ENCODE measurements at places on chromosomes 5 and 9.

GRCh38 chr5:113133211-113133975, 156.8 kb downstream of the DCP2 start:
- DNase-seq, result peak; percentile 87

DNA sequence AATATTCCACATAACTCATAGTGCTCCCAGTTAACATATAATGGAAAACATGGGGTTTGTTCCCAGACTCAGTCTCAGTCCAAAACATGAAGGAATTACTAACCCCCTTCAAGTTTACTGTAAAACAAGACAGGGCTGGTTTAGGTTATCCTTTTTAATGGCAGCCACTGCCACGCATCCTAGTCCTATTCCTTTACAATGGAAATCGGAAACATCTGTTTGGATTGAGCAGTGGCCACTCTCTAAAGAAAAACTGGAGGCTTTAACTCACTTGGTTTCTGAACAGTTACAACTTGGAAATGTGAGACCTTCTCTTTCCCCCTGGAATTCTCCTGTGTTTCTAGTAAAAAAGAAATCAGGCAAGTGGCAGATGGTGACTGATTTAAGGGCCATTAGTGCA, 609.9 kb upstream of the ACO1 start:
- DNase-seq, result peak; percentile 77

GRCh38 chr9:90808890-90809685, 7.5 kb downstream of the SYK start:
- DNase-seq, result peak; percentile 54

GRCh38 chr9:120713257-120714087, 798 bp downstream of the MEGF9 start:
- peak; percentile 25 for DNase-seq

GRCh38 chr9:22214021-22214420, 204.9 kb upstream of the CDKN2B start:
- DNase-seq, result no peak

DNA sequence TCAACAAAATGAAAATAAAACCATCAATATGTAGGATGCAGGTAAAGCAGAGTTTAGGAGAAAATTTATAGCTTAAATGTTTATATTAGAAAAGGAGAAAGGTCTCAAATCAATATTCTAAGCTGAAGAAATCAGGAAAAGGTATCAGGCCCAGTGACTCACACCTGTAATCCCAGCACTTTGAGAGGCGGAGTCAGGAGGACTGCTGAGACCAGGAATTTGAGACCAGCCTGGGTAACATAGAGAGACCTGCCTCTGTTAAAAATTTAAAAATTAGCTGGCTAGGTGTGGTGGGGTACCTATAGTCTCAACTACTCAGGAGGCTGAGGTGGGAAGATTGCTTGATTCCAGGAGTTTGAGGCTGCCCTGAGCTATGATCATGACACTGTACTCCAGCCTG, 32.2 kb downstream of the CCDC69 start:
- no peak for DNase-seq

DNA sequence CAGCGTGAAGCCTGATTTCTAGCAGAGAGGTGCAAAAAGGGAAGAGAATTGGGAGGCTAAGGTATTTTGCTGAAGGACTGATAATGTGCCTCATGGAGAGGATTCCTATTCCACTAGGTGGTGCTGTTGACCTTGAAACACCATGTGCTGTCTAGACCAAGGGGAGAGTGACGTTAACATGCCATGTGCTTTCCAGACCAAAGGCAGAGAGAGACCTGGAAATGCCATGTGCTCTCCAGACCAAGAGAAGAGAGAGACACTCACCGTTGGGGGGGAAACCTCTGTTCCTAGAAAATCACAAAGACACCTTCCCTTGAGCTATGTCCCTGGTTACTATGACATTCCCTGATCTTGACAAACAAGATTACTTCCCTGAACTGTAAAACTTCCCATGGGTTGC, 286.0 kb upstream of the TUSC1 start:
- peak; percentile 32 for DNase-seq

- DNase-seq, result no peak
Measured at GRCh38 chr9:27558307-27558706, 15.0 kb downstream of the C9orf72 start.

GRCh38 chr9:138112791-138113600, 235.4 kb downstream of the CACNA1B start:
- DNase-seq, result no peak

All from muscle of leg (tissue), 16 donors.